CD4-positive, alpha-beta memory T cell (primary cell): ENCODE measurements at places on chromosomes 7 and 10. TPM values are rescaled to one million over a fixed set of nuclear protein-coding genes. Genes with fewer than 3 reads are reported as not detected.

DNA sequence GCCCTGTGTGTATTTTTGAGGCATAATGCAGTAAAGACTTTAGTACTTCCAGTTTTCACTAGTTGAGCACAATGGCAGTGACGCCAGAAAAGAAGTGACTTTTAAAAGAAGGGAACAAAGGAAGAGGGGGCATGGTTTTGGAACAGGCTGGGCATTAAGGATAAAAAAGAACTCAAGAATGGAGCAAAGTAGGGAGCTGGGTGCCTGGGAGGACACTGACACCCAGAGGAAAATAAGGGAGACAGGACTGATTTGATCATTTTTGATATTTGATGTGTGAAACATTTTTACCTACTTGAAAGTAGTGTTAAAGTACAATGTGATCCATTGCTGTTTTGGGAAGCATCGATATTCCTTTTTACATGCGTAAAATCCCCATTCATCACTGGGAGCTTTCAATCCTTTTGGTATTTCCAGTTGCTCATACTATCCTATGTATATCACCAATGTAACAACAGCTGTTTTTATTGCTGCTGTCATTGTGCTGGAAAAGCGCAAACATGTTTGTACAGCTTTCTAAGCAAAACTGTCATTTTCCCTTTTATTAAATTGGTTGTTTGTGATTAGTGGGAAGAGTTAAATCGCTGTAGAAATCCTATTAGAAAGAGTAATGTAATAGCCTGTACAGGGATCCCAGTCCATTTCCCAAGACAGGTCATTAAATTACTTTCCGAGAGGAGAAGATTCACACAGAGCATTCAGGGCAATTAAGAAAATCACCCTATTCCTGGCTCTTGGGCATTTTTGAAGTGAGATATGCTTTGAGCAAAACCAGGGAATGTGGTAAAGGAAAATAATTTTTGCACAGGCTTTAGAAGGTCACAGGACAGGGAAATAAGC, 85.2 kb downstream of the ADAM12 start:
- no peak overlapping the region for H3K27ac ChIP-seq
- H3K27me3 ChIP-seq = no peaks in the 10 kb centered on the region
- no peak for DNase-seq
- no peak overlapping the region for H3K4me3 ChIP-seq
- H3K36me3 ChIP-seq = no peaks in the 10 kb centered on the region

DNA sequence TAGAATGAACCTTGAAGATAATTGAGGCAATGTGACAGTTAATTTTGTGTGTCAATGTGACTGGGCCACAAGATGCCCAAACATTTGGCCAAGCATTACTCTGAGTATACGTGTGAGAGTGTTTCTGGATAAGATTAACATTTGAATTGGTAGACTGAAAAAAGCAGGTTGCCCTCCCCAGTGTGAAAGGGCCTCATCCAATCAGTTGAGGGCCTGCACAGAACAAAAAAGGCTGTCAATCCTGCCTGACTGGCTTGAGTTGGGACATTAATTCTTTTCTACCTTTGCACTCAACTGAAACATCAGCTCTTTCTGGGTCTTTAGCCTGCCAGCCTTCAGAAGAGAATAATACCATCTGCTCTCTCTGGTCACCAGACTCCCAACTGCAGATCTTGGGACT, 56.6 kb upstream of the PDE1C start:
- no peaks in the 10 kb centered on the region for H3K36me3 ChIP-seq
- H3K4me1 ChIP-seq = no peaks in the 10 kb centered on the region
- no peak overlapping the region for H3K4me3 ChIP-seq
- DNase-seq = no peak

DNA sequence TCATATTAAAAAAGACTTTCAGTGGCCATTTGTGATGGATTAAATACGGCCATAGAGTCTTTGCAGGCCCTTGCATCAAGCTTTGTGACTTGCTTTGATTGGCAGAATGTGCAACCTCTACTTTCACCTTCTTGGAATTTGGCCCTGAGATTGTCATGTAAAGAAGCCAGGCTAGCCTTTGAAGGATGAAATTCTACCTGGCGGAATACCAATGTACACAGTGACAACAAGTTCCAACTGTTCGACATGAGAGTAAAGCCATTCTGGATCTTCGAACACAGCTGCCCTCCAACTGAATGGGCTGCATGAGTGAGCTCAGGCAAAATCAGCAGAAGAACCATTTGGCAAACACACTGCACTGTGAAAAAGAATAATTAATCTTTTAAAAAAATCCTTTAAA, 321.3 kb downstream of the PHF14 start:
- H3K4me1 ChIP-seq = no peaks in the 10 kb centered on the region
- no peaks in the 10 kb centered on the region for H3K36me3 ChIP-seq
- no peak overlapping the region for H3K27ac ChIP-seq
- DNase-seq = no peak
- no peak overlapping the region for H3K4me3 ChIP-seq

DNA sequence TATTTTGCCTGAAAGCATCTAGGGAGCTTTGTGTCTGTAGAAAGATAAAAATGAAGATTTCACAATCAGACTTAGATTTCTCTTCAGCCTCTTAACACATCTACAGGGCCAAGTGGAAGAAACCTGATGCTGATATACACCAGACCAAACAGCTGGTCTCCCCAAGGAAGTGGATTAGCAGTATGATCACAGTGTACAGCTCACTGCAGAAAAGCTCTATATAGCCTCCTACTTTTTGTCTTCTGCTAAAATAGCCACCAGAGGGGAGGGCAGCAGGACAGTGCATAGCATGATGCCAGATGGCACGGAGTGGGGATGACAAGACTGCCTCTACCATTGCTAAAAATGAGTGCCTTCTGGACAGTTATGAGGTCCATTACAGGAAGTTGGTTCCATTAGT, 16.0 kb downstream of the FAM13C start:
- H3K27me3 ChIP-seq = no peaks in the 10 kb centered on the region
- no peak overlapping the region for H3K27ac ChIP-seq
- no peak overlapping the region for H3K4me3 ChIP-seq
- no peak for DNase-seq
- no peaks in the 10 kb centered on the region for H3K4me1 ChIP-seq

- no peak overlapping the region for H3K27ac ChIP-seq
- no peaks in the 10 kb centered on the region for H3K27me3 ChIP-seq
- H3K4me1 ChIP-seq = peaks cover 57% of the 10 kb centered on the region
- H3K36me3 ChIP-seq = peaks cover 42% of the 10 kb centered on the region
- H3K4me3 ChIP-seq = no peak overlapping the region
These were observed 11.7 kb downstream of the TRIM8 start for GRCh38 chr10:102656026-102656425.

DNA sequence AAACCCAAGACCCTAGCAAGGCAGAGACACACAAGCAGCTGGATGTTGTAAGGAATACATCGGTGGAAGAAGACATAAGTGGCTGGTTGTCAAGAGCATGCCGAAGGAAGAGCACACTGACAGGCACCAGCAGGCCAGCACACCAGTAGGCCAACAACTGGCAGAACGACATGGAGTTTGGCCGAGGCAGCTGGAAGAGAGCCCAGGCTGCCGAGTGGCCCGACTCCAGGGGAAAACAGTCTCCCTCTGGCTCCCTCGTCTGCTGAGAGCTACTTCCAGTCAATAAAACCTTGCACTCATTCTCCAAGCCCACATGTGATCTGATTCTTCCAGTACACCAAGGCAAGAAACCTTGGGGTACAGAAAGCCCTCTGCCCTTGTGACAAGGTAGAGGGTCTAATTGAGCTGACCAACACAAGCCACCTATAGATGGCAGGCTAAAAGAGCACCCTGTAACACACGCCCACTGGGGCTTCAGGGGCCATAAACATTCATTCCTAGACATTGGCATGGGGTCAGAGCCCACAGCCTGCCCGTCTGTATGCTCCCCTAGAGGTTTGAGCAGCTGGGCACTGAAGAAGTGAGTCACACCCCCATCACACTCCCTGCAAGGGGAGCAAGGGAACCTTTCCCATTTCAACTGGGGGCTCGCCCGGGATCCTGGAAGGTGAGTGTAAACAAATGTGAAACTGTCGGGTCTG, 14.7 kb upstream of the TNS3 start:
- no peak for DNase-seq
- no peaks in the 10 kb centered on the region for H3K27me3 ChIP-seq
- no peaks in the 10 kb centered on the region for H3K36me3 ChIP-seq
- no peaks in the 10 kb centered on the region for H3K4me1 ChIP-seq
- H3K4me3 ChIP-seq = no peak overlapping the region
- H3K27ac ChIP-seq = no peak overlapping the region

- H3K27me3 ChIP-seq = no peaks in the 10 kb centered on the region
- H3K4me1 ChIP-seq = no peaks in the 10 kb centered on the region
- H3K4me3 ChIP-seq = no peak overlapping the region
- DNase-seq = no peak
- H3K27ac ChIP-seq = no peak overlapping the region
- no peaks in the 10 kb centered on the region for H3K36me3 ChIP-seq
These were observed 47.4 kb downstream of the NRP1 start for GRCh38 chr10:33287112-33287511.

DNA sequence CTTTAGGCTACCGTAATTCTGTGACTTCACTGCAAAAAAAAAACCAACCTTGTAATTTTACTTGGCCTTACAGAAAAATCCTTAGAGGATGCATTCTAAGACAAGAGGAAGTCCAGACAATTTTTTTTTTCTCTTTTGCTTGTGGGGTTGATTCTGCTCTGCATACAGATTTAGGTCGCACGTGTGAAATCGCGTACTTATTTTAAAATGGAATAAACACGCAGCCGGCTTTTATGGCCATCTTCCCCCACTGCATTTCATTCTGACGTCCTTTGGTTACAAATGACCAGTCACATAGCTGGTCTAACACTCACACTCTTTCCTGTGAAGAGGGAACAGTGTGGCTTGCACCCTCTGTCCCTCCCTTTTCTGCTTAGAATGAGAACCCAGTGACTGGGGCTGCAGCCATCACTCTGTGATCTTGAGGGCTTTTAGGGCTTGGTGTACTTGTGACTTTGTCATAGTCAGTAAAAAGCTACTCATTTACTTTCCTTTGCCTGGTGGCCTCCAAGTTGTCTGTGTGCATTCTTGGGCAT, 63.6 kb upstream of the CARD11 start:
- no peak overlapping the region for H3K4me3 ChIP-seq
- no peaks in the 10 kb centered on the region for H3K27me3 ChIP-seq
- no peaks in the 10 kb centered on the region for H3K36me3 ChIP-seq
- H3K4me1 ChIP-seq = peaks cover 39% of the 10 kb centered on the region

DNA sequence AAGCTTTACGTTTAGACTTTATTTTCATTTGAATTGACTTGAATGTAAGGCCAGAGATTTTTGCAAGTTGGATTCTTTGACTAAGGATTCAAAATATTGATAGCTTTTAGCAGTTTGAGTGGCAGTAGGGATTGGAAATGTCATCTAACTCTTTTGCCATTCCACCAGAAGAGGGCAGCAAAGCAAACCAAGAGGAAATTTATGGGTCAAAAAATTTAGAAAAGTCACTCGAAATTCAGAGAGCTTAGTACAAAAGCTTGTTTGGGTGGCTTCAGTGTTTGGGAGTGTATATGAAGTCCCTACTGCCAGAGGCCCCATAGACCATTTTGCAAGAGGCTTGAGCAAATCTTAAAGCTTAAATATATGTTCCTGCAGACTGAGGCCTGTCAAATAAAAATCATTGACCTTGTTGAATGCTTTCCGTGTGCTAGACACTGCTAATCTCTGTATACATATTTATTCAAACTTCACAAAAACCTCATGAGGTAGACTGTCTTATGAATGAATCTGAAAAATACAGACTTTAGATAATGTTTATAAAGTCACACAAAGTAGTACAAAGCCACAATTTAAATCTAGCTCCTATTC, 44.6 kb upstream of the RSBN1L start:
- DNase-seq = no peak
- H3K36me3 ChIP-seq = no peaks in the 10 kb centered on the region
- no peaks in the 10 kb centered on the region for H3K4me1 ChIP-seq
- no peak overlapping the region for H3K4me3 ChIP-seq

DNA sequence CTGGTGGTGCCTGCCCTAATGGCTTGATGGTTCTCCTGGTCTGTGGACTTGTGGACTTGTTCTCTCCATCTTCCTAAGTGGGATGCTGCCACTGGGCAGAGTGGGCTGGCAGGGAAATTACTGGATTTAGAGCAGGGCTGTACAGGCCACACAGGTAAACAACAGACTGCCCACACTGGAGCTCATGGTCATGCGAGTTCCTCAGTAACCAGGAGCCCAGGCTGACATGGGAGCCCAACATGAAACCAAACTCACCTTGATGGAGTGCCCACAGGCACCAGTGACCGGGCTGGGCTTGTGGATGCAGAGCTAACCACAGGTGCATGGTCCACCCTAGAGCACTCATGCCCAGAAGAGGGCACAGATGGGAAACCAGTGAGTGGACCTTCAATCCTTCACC, 116.7 kb downstream of the SLIT1 start:
- no peak overlapping the region for H3K27ac ChIP-seq
- no peaks in the 10 kb centered on the region for H3K27me3 ChIP-seq
- H3K36me3 ChIP-seq = no peaks in the 10 kb centered on the region
- H3K4me1 ChIP-seq = no peaks in the 10 kb centered on the region

DNA sequence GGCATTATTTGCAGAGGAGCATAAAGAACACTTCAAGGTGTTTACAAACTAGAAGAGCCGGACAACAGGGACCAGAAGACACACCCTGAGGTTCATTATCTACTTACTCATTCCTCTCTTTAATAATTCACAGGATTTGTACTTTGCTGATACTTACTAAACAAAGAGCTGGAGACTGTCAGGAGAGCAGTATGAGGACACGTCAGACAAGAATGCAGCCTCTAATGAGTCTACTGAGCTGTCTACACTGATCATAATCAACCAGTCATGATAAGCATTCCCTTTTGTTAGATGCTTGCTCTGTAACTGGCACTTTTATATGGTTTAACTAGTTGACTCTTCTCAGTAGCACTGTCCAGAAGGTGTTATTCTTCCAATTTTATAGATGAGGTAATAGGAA, 243.3 kb upstream of the CDC14C start:
- no peaks in the 10 kb centered on the region for H3K4me1 ChIP-seq
- DNase-seq = no peak
- no peak overlapping the region for H3K27ac ChIP-seq
- H3K36me3 ChIP-seq = no peaks in the 10 kb centered on the region
- no peaks in the 10 kb centered on the region for H3K27me3 ChIP-seq

DNA sequence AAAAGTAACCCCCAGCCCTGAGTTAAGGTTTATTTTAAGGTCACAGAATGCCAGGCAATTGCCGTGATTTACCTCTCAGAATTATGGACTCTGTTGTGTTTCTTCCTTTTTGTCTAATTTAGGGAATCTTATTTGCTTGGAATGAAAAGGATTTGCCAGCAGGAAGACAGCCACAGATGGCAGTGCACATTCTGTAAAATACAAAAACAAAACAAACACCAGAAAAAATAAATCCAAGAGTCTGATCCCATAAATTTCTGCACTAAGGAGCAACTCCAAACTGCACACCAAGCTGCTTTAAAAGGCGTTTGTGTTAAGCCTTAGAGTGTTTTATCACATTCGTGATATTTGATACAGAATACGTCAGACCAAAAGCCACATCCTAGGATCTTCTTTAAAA, 199.0 kb upstream of the C7orf33 start:
- H3K27me3 ChIP-seq = no peaks in the 10 kb centered on the region
- no peak overlapping the region for H3K27ac ChIP-seq
- no peaks in the 10 kb centered on the region for H3K4me1 ChIP-seq
- no peaks in the 10 kb centered on the region for H3K36me3 ChIP-seq
- no peak overlapping the region for H3K4me3 ChIP-seq

EGR2 gene
- 2.0 TPM for total RNA-seq

CYP26C1 gene
- 0.22 TPM for total RNA-seq

TSPAN33 gene
- 1.0 TPM for total RNA-seq

SLC26A3 gene
- not detected for total RNA-seq

CALML5 gene
- not detected for total RNA-seq

PAX4 gene
- total RNA-seq = not detected

GJD4 gene
- not detected for total RNA-seq
